Substantia nigra (tissue), 51 donors: ENCODE measurements at places on chromosomes 6 and 20.
A peak's percentile ranks its signal among the peaks of the same experiment; 100 is the strongest.

DNA sequence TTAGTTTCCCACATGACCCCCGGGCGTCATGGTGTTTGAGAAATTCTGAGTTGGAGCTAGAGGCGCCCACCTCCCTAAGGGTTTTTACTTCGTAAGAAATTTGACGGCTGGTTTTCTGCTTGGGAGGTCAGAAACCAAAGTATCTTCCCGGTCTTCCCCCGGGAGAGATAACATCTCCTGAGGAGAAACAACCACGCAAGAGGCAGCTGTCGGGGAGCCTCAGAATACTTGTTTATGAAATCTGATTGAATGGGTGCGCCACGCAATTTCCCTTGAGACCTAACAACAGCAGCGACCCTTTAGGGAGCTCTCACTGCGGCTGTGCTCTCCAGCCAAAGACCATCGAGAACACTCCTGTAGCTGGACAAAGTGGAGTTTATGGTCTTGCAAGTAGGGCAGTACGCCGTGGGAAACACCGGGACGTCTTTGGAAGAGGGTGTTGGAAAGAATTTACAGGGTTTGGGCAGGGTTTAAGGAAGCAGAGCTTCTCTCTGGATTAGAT lies 608 bp upstream of the EIF2S2 start:
- DNase-seq = peak; percentile 27

DNA sequence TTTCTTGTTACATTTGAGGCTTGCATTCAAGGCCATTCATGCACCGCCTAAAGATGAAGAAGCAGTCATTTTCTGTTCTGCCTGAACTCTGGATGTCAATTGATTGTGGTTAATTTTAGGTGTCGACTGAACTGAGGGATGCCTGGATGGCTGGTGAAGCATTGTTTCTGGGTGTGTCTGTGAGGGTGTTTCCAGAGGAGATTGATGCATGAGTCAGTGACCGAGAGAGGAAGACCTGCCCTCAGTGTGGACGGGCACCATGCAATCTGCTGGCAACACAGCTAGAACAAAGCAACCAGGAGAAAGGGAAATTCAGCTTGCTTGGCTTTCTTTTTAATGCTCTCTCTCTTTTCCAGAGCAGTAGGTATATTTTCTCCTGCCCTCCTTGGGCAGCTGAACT lies 164.1 kb upstream of the ECI2 start:
- DNase-seq = no peak

GRCh38 chr6:42402184-42402583 lies 49.5 kb downstream of the TRERF1 start:
- DNase-seq = no peak

DNA sequence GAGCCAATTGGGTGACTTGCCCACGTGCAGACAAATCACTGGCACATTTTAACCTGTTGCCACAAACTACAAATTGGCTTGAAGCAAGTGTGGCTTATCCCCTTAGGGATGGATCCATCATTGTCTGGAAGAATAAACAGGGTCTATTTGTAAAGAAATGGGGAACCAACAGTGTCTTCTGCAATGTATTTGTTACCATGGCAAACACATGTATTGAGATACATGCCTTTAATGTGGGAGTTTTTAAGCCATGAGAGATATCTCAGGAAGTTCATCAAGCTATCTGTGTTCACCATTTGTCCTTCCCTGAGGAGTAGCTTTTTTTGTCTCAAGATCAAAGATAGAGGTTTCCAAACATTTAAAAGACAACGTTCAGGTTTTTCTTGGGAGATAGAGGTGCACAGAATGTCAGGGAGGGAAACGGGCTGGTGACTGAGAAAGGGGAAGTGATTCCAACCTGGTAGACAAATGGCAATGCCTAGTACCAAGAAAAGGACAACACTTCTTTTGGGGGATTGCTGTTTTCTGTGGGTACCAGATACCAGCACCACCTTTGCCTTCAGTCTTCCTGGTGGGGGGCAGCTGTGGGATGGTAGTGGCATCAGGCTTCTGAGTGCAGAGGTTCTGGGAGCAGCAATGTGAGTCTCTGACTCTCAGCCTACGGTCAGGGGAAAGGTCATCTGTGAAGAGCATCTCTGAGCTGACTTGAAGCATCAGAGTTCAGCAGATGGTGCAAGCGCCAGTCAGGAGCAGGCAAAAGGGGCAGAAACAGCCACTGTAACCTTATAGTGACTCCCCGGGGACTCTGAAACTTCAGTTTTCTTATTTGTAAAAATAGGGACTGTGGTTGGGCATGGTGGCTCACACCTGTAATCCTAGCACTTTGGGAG lies 20.1 kb upstream of the BCAS1 start:
- DNase-seq = no peak

DNA sequence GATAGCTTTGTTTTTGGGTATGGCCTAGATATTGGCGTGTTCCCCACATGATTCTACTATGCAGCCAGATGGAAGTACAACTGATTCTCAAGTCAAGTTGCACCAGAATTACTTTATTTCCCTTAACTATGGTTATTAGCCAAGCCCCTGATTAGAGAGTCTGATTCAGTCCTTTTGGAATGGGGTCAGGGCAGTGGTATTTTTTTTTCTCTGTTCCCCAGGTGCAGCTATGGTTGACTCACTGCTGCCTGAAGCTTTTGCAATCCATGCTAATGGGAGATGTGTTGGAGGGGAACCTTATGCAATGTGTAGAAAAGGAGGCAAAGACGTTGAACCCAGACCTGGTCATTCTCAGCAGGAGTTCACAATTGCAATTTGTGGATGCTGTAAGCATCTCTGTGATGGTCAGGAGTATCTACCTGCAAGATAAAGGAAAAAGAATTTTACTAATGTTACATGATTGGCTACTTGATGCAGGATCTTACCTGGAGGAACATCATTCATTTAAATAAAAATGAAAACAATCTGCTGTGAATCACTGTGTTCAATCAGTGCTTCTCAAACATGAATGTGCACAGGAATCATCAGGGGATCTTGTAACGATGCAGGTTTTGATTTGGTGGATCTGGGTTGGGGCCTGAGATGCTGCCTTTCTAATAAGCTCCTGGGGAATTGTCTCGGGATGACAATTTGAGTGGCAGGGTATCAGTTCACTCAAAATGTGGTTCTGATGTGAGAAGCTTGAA lies 49.4 kb downstream of the PFDN4 start:
- no peak for DNase-seq
